ENCODE measurements at places on chromosomes 2 and 18. TPM values are rescaled to one million over a fixed set of nuclear protein-coding genes. Genes with fewer than 3 reads are reported as not detected.

- no peak for DNase-seq
These were observed 177.6 kb downstream of the ZNF407 start for GRCh38 chr18:74775239-74775638.

DNA sequence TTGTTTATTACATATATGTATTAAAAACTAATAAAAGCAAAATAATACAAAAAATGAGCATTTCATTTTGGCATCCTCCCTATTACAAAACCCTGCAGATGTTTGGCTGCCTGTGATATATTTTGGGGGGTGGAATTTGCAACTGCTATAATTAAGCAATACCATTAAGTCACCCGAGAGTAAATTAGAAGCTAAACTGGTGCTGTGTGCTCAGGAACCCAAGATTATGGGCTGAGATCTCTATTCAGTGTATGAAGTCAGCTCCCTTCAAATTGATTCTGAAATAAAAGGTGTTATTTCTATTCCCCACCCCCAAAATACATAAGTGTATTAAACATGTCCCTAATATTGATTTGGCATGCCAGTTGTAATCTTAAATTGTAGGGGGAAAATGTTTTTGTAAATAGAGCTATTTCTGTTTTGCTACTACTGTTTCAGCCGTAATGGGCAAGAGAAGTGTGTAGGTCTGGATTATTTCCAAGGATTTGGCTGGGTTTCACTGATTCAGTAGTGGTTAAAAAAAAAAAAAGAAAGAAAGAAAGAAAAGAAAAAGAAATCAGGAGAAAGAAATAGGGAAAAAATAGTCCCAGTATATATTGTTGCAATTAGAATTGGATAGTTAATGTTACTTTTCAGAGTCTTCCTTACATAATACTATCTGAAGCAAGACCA is 110.9 kb downstream of the SS18 start:
- no peak for DNase-seq

DNA sequence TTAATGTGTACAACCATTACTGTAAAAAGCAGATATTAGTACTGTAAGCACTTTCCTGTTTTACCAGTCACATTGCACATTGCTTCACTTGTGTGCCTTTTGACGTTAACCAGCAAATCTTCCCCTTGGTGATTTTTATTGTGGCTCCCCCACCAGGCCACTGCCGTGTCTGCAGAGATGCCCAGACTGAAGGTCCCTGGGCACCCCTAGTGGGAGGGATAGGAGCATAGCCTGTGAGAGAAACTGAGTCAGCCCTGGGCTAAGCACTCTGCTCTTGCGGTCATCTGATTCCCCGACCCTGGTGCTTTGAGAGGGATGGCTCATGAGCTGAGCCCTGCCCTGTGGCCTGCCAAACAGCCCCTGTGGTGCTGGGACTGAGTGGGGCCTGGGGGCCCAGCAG is 73.4 kb downstream of the INPP4A start:
- no peak for DNase-seq

DNA sequence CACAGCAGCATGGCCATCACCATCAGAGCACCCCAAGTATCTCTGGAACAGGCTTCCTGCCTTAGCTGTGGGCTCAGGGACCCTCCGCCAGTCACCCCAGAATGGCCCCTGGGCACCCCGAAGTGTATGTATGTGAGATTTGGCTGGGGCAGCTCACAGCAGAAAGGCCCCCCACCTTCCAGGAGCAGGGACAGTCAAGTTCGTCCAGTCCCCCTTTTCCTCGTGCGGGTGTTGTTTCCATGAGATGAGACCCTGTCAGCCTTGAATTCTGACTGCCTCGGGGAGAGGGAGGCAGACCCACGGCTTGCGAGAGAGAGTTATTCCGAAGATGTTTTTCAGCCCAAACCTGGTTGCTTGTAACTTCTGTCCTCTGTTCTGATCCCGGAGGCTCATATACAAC is 290.9 kb upstream of the HDAC4 start:
- no peak for DNase-seq

DNA sequence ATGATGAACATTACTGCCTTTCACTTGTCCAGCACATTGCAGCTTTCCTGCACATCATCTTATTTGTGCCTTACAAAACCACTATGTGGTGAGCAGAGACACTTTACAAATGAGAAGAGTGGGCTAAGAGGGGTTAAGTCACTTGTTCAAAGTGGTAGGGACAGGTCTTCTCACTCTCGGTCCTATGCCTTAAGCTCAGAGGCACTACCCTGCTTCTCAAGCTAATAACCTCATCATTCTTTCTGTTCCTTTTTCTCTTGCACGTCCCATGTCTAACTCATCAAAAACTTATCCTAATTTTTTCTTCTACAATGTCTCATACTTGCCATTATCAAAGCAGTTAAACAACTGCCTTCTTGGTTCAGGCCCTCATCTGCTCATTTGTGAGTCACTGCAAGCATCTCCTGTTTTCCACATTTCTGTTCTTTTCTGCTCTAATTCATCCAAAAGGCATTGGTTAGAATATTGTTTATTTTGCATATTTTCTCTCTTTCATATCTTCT is 21.9 kb upstream of the NCOA1 start:
- no peak for DNase-seq

DNA sequence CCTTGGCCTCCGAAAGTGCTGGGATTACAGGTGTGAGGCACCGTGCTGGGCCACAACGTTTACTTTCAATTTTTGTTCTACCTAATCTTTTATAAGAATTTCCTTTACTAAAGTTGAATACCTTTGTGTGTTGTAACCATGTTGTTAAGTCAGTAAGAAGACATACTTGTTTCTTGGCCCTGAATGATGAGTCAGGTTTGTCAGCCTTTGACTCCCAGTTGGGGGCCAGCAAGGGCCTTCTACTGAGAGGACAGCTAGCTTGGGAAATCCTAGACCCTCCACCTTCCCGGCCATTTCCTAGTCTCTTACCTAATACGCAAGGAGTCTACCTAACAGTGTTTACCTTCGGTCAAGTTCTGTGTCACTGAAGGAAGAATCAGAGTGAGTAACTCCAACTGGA is 22.7 kb downstream of the MTHFD2 start:
- DNase-seq: no peak

DNA sequence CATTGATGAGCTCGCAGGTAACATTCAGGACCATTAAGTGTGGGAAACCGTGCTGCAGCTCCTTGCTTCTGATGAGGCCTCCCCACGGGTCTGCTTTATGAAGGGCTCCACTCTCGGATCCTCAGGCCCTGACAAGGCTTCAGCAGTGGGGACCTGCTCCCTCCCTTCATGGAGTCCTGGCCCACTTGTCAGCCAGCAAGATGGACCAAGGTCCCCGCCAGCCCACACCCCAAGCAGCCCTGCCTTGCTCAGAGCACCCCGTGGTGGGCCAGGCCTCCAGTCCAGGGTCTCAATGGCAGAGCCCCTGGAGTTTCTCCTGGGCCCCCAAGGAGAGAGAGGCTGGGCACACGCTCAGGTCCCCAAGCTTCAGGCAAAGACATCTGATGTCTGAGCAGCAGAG is 41.5 kb downstream of the CROCC2 start:
- peak; percentile 31 for DNase-seq

DNA sequence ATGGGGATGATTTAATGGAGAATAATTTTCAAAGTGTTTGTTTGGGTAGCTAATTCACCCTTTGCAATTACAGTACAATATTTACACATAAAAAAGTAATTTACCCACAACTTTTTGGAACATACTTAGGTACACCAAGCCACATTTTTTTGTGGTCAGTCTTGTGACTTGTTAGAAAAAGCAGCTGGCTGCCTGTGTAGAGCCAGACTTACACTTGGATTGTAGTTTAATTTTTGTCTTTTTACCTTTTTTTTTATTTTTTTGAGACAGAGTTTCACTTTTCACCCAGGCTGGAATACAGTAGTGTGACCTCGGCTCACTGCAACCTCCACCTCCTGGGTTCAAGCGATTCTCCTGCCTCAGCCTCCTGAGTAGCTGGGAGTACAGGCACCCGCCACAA is 45.4 kb downstream of the RALBP1 start:
- no peak for DNase-seq

DNA sequence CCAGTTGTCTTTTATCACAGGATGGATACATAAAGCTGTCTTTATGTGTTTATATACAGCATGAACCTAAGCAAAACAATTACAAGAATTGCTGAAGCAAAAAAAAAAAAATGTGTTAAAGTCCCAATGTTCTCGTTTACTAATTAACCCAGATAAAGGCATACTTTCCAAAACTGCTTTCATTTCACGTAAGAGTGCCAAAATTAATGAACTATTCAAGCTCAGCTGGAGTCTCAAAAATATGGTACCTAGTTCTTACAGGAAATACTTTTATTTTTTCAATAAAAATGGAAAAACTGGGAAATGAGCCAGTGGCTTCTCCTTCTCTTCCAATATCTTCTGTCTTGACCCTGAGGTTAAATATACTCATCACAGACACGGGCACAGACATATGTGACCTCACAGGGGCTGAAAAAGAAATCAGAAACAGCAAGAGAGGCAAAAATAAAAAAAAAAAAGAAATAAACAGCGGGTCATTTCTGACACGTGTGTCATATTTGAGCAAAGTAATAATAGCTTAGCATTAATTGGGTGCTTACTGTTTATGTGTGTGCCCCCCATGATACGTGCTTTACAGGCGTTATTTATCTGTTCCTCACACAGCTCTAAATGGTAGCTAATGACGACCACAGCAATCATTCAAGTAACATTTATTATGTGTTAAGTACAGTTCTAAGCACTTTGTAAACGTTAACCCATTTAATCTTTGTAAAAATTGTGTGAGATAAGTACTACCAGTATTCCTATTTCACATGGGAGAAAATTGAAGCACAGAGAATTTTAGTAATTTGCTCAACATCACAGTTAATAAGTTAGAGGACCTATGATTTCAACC is 158.0 kb upstream of the MMADHC start:
- DNase-seq: no peak

DNA sequence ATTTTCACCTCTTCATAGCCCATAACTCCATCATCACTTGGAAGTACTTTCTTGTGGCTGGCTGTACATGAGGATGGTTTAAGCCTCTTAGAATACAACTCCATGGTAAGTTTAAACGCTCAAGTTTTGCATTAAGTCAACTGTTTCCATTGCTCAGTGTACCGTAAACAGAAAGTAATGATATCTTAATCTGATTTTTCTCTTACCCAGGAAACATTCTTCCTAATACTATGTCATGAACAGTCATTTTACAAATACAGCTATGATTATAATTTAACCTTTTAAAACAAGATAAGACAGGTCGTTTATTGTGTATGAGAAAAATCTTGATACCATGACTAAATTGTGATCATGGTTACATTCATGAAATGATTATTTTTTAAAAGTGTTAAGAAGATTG is 11.6 kb upstream of the DYNC2LI1 start:
- DNase-seq: no peak

GRCh38 chr2:231015478-231015877 is 19.6 kb downstream of the SPATA3 start:
- DNase-seq: no peak

DNA sequence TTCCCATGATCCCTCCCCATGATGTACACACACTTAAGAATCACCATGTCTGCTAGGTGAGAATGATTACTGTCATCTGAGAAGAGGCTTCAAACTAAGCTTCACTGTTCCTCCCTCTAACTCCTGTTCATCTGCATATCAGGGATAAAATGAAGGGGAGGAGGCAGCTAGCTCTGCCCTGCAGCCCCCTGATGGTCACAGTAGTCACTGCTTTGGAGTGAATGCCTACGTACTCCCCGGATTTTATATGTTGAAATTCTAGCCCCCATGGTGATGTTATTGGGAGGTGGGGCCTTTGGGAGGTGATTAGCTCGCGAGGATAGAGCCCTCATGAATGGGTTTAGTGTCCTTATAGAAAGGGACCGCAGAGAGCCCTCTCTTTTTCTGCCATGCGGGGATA is 156.4 kb downstream of the NCKAP5 start:
- DNase-seq: no peak

- DNase-seq: no peak
These were observed 142.7 kb upstream of the NFATC1 start for GRCh38 chr18:79252904-79253633.

DNA sequence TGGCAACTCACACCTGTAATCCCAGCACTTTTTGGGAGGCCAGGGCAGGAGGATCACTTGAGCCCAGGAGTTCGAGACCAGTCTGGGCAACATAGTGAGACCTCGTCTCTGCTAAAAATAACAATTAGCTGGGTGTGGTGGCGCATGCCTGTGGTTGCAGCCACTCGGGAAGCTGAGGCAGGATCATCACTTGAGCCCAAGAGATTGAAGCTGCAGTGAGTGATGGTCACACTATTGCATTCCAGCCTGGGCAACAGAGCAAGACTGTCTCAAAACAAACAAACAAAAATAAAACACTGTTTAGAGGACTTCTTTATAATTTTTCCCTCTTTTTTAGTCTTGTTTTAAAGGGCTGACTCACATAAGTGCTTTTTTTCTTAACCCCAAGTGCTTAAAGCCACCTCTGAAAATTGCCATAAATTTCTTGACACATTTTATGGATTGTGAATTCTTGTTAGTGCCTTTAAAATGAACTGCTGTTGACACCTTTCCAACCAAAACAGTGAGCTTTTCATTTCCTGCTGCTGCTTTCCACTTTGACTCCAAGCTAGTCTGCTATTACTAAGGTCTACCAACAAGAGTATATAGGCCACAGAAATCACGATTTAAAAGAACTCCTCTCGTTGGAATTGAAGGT is 41.7 kb downstream of the CYP20A1 start:
- no peak for DNase-seq

GRCh38 chr2:200000444-200001163 is 45.2 kb downstream of the MAIP1 start:
- DNase-seq: no peak

DNA sequence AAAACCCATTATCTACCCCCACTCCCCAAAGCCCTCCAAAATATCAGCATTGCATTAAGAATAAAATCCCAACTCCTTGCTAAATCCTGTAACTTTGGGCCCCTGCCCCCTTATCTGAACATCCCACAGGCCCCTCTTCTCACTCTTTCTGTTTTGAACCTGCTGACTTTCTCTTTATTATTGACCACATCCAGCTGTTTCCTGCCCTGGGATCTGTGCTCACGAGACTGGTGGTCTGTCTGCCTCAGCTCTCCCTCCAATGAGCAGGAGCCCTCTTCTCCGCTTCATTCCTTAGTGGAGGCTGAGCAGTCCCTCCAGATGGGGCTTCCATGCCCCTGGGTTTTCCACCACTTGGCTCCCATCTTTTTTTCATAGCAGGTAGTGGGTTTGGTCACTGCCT is 116.9 kb downstream of the ACKR3 start:
- DNase-seq: no peak

MERTK gene
- 1.0 TPM for total RNA-seq

REG3A gene
- total RNA-seq: not detected

BOLL gene
- not detected for total RNA-seq

CNGA3 gene
- not detected for total RNA-seq

PSMA8 gene
- 0.73 TPM for total RNA-seq

MAP2 gene
- total RNA-seq: 0.18 TPM

CLEC4F gene
- total RNA-seq: 3.7 TPM

NT5C1B gene
- not detected for total RNA-seq

ANTXR1 gene
- not detected for total RNA-seq
